ENCODE measurements at places on chromosomes 2 and 18. TPM values are rescaled to one million over a fixed set of nuclear protein-coding genes. Genes with fewer than 3 reads are reported as not detected.

- DNase-seq, result no peak
Observed at GRCh38 chr2:219430633-219431615, 3.7 kb upstream of the SPEG start.

- no peak for DNase-seq
Observed at GRCh38 chr2:198452327-198452726, 647.9 kb downstream of the PLCL1 start.

DNA sequence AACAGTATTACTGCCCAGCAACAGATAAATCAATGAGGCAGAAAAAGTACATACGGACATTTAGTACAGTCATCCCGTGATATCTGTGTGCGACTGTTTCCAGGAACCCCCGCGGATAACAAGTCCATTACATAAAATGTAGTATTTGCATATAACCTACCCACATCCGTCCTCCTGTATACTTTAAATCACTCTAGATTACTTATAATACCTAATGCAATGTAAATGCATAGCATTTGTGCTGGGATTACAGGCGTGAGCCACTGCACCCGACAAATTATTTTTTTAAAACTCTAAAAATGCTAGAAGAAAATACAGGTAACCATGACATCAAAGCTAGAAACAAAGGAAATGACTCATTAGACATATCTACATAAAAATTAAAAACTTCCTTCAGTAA is 91.6 kb downstream of the FAM161A start:
- no peak for DNase-seq

GRCh38 chr18:74942319-74942910 is 266.5 kb downstream of the PTGR3 start:
- DNase-seq, result no peak

- no peak for DNase-seq
Observed at GRCh38 chr2:17757321-17757720, 3.4 kb downstream of the GEN1 start.

DNA sequence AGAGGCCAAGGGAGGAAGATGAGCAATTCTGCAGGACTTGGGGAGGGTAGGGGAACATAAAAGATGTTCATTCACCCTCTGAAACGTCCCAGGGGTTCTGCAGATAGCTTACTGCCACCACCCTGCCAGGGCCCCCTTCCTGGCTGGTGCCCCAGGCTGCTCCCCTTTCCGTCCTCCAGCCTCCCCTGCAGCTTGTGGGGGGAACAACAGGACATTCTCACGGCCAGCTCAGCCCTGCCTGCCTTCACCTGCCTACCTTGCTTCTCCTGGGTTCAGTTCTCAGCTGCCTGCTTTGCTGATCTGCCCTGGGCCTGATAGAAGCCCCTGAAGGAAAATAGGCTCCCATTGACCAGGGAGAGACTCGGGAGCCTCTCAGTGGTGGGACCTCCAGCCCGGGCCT is 251.1 kb downstream of the CELF4 start:
- no peak for DNase-seq

DNA sequence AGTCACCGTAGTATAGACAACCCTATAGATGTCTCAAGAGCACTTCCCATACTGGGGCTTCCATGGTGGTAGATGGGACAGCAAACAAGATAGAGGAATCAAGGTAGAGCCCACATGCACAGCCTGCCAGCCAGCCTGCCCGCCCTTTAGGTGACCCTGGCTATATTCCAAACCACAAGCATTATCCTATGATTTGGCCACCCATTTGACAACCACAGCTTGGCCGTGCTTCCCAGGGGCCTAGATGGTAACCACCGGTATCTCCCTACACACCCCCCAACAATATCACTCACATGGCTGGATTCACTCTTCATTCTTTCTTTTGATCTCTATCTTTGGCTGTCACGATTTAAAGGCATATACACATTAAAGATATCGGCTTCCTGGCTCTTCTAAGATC is 85.3 kb downstream of the CDK15 start:
- no peak for DNase-seq

GRCh38 chr18:3392467-3392855 is 57.5 kb upstream of the TGIF1 start:
- no peak for DNase-seq

GRCh38 chr18:61340148-61340547 is 6.9 kb downstream of the CDH20 start:
- DNase-seq, result no peak

DNA sequence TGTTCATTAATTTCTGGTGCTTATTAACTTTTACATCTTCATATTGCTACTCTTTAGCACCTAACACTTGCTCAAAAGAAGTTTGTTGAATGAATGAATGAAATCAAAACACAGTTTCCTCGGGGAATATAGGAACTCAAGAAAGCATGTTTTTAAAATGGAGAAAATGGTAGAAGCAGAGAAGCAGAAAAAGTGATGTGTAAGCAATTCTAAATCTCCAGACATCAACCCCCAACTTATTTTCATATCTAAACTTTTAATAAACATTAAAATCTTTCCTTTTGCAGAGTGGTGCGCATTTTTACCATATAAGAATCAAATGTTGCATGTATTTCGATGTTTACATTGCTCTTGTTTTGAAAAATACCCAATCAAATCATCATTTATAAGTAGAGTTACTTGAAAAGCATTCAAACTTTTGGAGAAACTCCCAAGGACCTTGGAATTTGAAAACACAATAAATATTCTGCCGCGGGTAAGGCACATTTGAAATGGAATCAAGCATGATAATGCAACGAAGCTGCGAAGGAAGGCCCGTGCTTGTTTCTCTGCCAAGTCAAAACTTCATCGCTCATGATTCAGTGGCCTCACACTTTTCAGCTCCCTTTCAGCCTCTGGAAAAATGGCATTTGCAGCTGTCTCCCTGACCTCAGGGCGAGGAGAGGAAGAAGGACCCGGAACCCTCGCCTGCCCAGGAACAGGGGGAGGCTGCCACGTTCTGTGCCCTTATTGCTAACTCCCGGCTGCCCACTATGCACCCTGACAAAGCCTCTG is 26.7 kb upstream of the SMIM21 start:
- DNase-seq, result no peak

GRCh38 chr2:154173919-154174318 is 302.2 kb downstream of the GALNT13 start:
- no peak for DNase-seq

DNA sequence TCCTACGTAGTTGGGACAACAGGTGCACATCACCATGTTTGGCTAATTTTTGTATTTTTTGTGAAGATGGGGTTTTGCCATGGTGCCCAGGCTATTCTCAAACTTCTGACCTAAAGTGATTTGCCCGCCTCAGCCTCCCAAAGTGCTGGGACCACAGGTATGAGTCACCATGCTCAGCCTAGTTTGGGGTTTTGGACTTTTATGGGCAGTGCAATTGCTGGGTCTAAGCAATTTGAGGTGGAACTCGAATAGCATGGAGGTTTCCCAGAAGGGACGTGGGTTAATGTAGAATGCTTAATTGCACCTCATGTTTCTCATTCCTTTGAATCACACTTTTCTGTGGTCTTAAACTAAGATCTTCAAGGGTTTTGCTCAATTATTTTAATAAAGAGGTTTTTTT is 102.3 kb upstream of the EPHA4 start:
- DNase-seq, result no peak

- DNase-seq, result no peak
Observed at GRCh38 chr2:196266855-196267254, 95.5 kb upstream of the STK17B start.

GRCh38 chr2:122029456-122029855 is 274.0 kb downstream of the TSN start:
- DNase-seq, result no peak

GRCh38 chr2:233410196-233410760 is 56.0 kb downstream of the DGKD start:
- DNase-seq, result no peak

DNA sequence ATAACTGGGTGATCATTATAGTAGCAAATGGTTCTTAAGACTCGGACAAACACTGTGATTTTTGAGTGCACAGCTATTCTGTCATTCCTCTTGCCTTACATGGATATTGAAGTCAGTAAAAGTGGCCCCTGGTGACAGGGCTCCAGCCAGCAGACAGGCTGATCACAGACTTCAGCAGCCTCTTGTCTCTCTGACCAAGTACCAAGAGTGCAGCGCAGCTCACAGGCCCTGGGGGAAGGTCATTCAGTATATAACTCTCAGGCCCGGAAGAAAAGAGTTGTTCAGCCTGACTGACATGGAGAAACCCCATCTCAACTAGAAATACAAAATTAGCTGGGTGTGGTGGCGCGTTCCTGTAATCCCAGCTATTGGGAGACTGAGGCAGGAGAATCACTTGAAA is 202.6 kb downstream of the HRH4 start:
- DNase-seq, result no peak

DNA sequence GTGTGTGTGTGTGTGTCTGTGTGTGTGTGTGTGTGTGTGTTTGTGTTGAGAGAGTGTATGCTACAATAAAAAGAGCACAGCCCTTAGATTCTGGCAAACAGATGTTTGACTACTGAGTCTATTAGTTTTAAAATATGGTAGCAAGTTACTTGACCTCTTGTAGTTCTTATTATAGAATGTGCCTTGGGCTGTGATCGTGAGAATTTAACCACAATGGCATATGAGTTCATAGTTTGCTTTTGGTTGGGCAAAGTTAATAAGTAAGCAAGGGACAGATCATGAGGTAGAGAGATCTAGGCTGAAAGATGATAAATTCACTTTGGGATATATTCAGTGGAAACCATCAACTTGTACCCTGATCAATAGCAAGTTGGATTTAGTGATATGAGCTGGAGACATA is 334.3 kb upstream of the VWC2L start:
- no peak for DNase-seq

- no peak for DNase-seq
Observed at GRCh38 chr2:171318463-171318934, 115.3 kb downstream of the METTL8 start.

DNA sequence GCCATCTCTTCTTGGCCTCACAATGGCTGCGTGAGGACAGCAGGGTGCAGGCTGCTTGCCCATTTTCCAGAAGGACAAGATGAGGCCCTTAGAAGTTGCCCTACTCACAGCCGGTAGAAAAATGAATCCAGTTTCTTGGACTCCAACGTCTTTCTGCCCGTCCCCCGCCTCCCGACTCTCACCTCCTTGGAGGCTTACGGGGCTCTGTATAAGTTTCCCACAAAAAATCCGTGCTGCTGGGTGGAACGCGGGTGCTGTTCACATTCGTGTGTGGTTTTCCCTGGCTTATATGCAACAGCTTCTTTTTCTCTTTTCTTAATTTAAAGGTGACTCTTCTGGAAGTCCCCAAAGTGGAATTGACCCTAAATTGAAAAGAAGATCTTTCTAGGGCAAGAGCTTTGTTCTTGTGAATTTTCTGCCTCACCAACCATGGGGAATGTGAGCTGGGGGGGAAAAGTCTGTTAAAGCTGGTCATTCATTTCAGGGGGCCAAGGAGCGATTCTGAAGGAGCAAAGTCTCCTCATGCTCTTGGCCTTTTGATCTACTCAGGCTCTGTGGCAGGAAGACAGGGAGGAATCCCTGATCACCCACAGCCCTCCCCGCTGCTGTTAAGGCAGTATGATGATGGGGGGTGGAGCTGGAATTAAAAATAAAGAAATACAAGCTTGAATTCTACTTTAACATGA is 51.3 kb downstream of the DDX1 start:
- no peak for DNase-seq

DNA sequence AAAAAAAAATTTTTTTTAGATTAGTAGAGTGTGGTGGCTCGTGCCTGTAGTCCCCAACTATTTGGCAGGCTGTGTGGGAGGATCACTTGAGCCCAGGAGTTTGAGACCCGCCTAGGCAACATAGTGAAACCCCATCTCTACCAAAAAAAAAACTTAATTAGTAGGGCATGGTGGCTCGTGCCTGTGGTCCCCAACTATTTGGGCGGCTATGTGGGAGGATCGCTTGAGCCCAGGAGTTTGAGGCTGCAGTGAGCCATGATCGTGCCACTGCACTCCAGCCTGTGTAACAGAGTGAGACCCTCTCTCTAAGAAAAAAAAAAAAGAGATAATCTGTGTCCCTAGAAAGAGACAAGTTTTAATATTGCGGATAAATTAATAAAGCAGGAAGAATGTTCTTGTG is 8.8 kb downstream of the GPR55 start:
- no peak for DNase-seq

GRCh38 chr2:205020673-205021072 is 475.4 kb downstream of the PARD3B start:
- no peak for DNase-seq

DNA sequence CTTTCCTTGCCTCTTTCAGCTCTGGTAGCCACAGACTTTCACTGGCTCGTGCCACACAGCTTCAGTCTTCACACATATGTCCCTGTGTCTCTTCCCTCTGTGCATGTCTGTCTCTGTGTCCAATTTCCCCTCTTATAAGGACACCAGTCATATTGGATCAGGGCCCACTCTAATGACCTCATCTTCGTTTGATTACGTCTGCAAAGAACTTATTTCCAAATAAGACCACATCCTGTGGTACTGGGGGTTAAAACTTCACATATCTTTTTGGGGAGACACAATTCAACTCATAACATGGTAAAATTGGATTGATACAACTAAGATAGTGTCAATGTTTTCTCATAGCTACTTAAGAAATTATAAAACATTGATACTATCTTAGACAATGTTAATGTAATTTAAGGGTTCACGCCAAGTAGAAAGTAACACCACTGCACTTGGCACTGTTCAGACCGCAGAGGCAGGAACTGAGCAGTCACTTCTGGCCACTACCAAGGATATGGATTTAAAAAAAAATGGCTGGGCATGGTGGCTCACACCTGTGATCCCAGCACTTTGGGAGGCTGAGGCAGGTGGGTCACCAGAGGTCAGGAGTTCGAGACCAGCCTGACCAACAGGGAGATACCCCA is 119.6 kb upstream of the EPAS1 start:
- DNase-seq, result no peak

GRCh38 chr18:63553081-63553480 is 10.9 kb downstream of the SERPINB12 start:
- DNase-seq, result no peak

DNA sequence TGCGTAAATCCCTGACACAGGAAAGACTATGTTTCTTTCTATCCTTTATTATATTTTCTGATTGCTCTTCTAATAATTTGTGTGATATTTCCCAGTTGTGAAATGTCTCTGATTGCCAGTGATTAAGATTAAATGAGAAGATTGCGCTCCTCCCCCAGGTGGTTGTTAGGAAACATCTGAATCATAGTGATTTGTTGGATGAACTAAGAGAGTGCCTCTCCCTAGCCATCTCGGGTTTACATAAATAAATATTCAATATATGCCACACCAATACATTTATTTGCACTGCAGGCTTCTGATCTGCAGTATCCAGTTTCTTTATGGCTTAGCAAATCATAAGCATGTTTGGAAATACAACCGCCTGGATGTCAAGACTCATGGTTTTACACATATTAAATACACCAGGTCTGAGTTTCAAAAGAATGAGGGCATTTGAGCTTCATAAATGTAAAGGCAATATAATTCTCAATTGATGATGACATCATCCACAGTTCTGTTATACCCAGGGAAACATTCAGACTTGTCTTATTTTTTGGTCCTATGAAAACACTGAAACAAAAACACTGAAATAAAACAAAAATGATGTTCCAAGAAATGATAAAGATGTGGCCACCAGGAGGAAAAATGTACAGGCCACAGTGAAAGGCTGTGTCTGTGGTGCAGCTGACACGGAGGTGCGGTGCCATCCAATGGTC is 826.7 kb upstream of the ACVR2A start:
- no peak for DNase-seq

CROCC2 gene
- 0.11 TPM for polyA plus RNA-seq

GAL3ST2 gene
- polyA plus RNA-seq, result 0.21 TPM

SERPINB10 gene
- polyA plus RNA-seq, result 0.38 TPM

PPP1R1C gene
- polyA plus RNA-seq, result 3.5 TPM

NOL4 gene
- polyA plus RNA-seq, result 1.8 TPM

FAM237A gene
- not detected for polyA plus RNA-seq

ZNF385B gene
- polyA plus RNA-seq, result 14.2 TPM

ANKRD29 gene
- polyA plus RNA-seq, result 0.99 TPM

ANKRD30B gene
- 0.14 TPM for polyA plus RNA-seq

PCARE gene
- polyA plus RNA-seq, result 0.24 TPM

COL6A3 gene
- 277 TPM for polyA plus RNA-seq

MSTN gene
- polyA plus RNA-seq, result 1.5 TPM

ASB18 gene
- polyA plus RNA-seq, result not detected
